ENCODE measurements at places on chromosomes 5 and 9. TPM values are rescaled to one million over a fixed set of nuclear protein-coding genes. Genes with fewer than 3 reads are reported as not detected.

Gene CDKN2B-AS1
- 3.1 TPM for total RNA-seq

DNA sequence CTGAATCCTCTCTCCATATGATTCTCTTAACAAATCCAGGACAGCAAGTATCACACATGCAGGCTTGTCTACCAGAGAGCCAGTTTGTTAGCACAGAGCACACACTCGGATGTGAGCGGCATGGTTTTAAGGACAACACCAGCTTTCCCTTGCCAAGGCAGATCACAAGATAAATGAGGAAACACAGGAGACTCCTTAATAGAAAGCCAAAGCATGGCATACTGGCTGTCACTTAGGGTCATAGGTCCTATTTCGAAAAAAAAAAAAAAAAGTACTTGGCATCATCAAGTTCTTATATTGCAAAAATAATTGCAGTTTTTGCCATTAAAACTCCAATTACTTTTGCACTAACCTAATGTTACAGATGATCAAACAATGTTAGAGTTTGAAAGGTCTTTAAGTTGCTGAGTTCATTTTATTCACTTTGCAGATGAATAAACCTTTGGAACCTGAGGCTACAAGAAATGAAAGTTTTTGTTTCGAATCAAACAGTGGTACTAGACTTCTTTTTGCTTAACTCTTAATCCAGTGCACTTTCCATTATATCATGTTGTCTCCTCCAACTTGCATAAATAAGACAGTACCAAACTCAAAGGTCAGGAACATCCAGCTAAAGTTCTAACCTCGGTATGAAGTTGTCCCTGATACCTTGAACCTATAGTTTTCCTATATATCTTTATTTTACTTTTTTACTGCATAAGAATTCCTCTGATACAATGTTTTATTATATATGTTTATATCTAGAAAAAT lies 138.5 kb downstream of the MPDZ start:
- no peak overlapping the region for H3K27ac ChIP-seq
- no peaks in the 10 kb centered on the region for H3K36me3 ChIP-seq
- H3K4me3 ChIP-seq: no peak overlapping the region
- no peak for DNase-seq
- H3K27me3 ChIP-seq: no peaks in the 10 kb centered on the region

DNA sequence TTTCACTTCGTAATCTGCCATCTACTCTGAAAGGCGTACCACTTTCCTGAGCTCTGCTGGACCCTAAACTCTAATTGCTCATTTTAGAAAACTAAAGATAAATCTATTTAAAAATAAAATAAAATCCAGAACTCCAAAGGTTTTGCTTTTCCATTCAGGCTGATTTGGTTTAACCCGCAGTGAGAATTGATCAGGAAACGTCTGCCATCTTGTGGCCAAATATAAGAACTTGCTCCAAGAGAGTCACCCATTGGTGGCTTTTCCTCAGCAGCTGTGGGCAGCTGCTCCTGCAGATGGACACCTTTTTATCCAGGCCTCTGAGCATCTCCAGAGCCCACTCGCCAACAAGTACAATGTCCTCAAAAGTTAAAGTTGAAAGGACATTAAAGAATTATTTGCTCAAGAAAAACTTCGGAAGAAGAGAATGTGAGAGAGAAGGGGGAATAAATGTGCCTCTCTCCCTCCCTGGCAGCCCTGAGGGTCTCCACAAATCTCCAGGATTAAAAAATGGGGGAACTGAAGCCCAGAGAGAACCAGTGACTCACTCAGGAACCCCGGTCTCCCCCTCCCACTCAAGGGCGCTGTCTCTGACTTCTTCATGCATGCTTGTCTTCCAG lies 4.1 kb downstream of the SAXO1 start:
- H3K4me3 ChIP-seq: no peak overlapping the region
- DNase-seq: no peak
- no peak overlapping the region for H3K27ac ChIP-seq
- no peaks in the 10 kb centered on the region for H3K36me3 ChIP-seq

Gene PCDHB6
- not detected for total RNA-seq

Gene OBP2B
- total RNA-seq: not detected

Gene SPINK7
- not detected for total RNA-seq

Gene IDNK
- 13.0 TPM for total RNA-seq

Gene FOXB2
- not detected for total RNA-seq

Gene IRGM
- total RNA-seq: 0.85 TPM

DNA sequence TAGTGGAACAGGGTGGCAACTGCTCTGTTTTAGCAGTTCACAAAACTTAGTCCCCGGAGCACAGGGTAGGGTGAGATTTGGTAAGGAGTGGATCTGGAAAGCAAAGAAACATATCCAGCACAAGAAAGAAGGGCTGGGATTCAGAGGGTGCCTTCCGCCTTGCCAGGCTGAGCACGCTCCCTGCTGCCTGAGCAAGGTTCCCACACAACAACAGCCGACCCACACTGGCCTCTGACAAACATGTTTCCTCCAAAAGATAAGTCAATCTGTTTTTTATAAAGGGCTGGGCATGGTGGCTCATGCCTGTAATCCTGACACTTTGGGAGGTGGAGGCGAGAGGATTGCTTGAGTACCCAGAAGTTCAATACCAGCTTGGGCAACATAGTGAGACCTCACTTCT lies 45.8 kb downstream of the RAB3C start:
- no peaks in the 10 kb centered on the region for H3K36me3 ChIP-seq
- H3K4me3 ChIP-seq: no peak overlapping the region
- no peaks in the 10 kb centered on the region for H3K27me3 ChIP-seq
- DNase-seq: no peak
- no peak overlapping the region for H3K27ac ChIP-seq
- no peaks in the 10 kb centered on the region for H3K4me1 ChIP-seq

- no peak for DNase-seq
- H3K36me3 ChIP-seq: no peaks in the 10 kb centered on the region
- H3K4me3 ChIP-seq: no peak overlapping the region
- H3K27me3 ChIP-seq: no peaks in the 10 kb centered on the region
These were observed 26.0 kb upstream of the ANXA1 start for GRCh38 chr9:73125651-73126050.

- H3K36me3 ChIP-seq: no peaks in the 10 kb centered on the region
- H3K4me3 ChIP-seq: no peak overlapping the region
- H3K27me3 ChIP-seq: no peaks in the 10 kb centered on the region
- no peaks in the 10 kb centered on the region for H3K4me1 ChIP-seq
- H3K27ac ChIP-seq: no peak overlapping the region
These were observed 141.8 kb downstream of the PRKACG start for GRCh38 chr9:68872026-68872501.

DNA sequence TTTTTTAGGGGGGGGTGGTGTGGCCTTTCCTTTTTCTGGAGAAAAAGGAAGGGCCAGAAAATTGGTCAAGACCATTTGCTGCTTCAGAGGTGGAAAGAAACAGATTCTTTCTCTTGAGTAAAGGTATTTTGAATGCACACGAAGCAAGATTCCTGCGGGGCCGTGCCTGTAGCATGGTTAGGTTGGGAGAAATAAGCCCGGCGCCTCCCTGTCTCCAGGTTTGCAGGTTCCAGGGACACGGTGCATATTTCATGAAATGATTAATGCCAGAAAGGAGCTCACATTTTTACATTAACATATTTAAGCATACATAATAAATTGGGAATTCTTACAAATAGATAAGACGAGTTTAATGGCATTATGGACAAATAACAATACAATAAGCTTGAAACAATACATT lies 409.5 kb upstream of the IRX1 start:
- H3K27ac ChIP-seq: no peak overlapping the region
- no peak overlapping the region for H3K4me3 ChIP-seq
- no peaks in the 10 kb centered on the region for H3K4me1 ChIP-seq
- no peaks in the 10 kb centered on the region for H3K36me3 ChIP-seq

- H3K4me1 ChIP-seq: no peaks in the 10 kb centered on the region
- no peaks in the 10 kb centered on the region for H3K27me3 ChIP-seq
- no peak for DNase-seq
- no peak overlapping the region for H3K27ac ChIP-seq
- H3K4me3 ChIP-seq: no peak overlapping the region
These were observed 63.7 kb upstream of the RICTOR start for GRCh38 chr5:39137819-39138451.

GRCh38 chr5:93078082-93079038 lies 502.7 kb downstream of the NR2F1-AS1 start:
- H3K36me3 ChIP-seq: no peaks in the 10 kb centered on the region
- no peaks in the 10 kb centered on the region for H3K27me3 ChIP-seq
- DNase-seq: no peak
- no peak overlapping the region for H3K4me3 ChIP-seq
- no peaks in the 10 kb centered on the region for H3K4me1 ChIP-seq

GRCh38 chr5:133859073-133859472 lies 109.4 kb downstream of the C5orf15 start:
- no peak for DNase-seq
- H3K27ac ChIP-seq: no peak overlapping the region
- no peaks in the 10 kb centered on the region for H3K27me3 ChIP-seq
- no peaks in the 10 kb centered on the region for H3K4me1 ChIP-seq

Gene TTC1
- total RNA-seq: 28.1 TPM

- H3K27ac ChIP-seq: no peak overlapping the region
- H3K27me3 ChIP-seq: no peaks in the 10 kb centered on the region
These were observed 3.6 kb downstream of the PAEP start for GRCh38 chr9:135565141-135565628.

DNA sequence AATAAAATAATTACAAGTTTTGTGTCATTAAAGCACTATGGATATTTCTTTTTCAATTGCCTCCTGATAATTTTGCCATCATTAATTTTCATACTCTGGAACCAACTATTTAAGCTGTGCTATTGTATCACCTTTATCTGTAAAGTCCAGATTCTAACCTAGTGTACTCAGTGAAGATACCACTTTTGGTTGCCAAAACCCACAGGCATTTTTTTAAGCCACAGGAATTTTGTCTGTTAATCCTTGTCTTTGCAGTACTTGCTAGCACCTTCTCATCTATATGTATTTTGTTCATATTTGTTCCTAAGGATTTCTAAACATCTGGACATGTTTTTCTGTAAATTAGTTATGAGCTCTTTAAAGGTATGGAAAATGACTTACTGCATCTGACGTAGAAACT lies 481.4 kb upstream of the DAB2 start:
- no peaks in the 10 kb centered on the region for H3K4me1 ChIP-seq
- no peaks in the 10 kb centered on the region for H3K36me3 ChIP-seq
- H3K27me3 ChIP-seq: peaks cover 3% of the 10 kb centered on the region
- H3K27ac ChIP-seq: no peak overlapping the region
- H3K4me3 ChIP-seq: no peak overlapping the region
- DNase-seq: no peak

GRCh38 chr9:20319641-20320337 lies 302.5 kb downstream of the MLLT3 start:
- peaks cover 15% of the 10 kb centered on the region for H3K4me1 ChIP-seq
- no peak overlapping the region for H3K27ac ChIP-seq
- no peaks in the 10 kb centered on the region for H3K36me3 ChIP-seq
- DNase-seq: no peak
- H3K27me3 ChIP-seq: no peaks in the 10 kb centered on the region

DNA sequence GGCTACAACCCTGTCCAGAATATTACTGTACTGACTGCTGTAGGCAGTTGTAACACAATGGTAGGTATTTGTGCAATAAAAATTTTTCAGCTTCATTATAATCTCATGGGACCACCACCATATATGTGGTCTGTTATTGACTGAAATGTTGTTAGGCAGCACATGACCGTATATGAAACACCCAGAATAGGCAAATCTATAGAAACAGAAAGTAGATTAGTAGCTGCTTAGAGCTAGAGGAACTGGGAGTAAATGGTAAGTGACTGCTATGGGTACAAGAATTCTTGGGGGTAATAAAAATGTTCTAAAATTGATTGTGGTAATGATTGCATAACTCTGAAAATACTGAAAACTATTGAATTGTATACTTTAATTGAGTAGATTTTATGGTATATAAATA lies 185.7 kb downstream of the ESM1 start:
- H3K4me1 ChIP-seq: peaks cover 2% of the 10 kb centered on the region
- no peak overlapping the region for H3K27ac ChIP-seq
- no peaks in the 10 kb centered on the region for H3K36me3 ChIP-seq
- H3K27me3 ChIP-seq: no peaks in the 10 kb centered on the region

DNA sequence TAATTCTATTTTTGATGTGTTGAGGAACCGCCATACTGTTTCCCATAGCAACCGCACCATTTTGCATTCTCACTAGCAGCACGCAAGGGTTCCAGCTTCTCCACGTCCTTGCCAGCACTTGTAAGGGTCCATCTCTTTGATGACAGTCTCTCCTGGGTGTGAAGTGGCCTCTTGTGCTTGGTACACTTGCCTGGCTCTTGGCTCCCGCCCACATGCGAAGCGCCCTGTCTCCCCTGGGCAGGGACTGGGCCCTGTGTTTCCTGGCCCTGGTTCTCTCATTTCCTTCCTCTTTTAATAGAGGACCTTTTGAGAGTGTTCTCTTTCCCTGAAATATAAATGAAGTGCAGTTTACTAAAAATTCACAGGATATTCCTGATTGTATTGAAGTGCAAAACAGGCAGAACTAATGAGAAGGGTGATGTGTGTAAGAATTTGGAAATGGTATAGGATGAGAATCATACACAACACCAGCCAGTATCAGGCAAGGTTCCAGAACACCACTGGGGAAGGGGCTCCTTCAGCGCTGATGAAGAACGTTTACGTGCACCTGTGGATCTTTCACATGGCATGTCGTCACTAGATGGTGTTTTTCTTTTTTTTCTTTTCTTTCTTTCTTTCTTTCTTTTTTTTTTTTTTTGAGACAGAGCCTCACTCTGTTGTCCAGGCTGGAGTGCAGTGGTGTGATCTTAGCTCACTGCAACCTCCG lies 73.0 kb downstream of the EHMT1 start:
- no peaks in the 10 kb centered on the region for H3K36me3 ChIP-seq
- H3K4me1 ChIP-seq: peaks cover 49% of the 10 kb centered on the region
- DNase-seq: no peak
- no peak overlapping the region for H3K4me3 ChIP-seq
- no peaks in the 10 kb centered on the region for H3K27me3 ChIP-seq
- H3K27ac ChIP-seq: peak overlapping the region; percentile 44

- H3K27me3 ChIP-seq: no peaks in the 10 kb centered on the region
- no peak for DNase-seq
- no peak overlapping the region for H3K4me3 ChIP-seq
- peaks cover 5% of the 10 kb centered on the region for H3K36me3 ChIP-seq
- no peak overlapping the region for H3K27ac ChIP-seq
- peaks cover 6% of the 10 kb centered on the region for H3K4me1 ChIP-seq
These were observed 8.4 kb downstream of the CARNMT1 start for GRCh38 chr9:75019654-75020053.

DNA sequence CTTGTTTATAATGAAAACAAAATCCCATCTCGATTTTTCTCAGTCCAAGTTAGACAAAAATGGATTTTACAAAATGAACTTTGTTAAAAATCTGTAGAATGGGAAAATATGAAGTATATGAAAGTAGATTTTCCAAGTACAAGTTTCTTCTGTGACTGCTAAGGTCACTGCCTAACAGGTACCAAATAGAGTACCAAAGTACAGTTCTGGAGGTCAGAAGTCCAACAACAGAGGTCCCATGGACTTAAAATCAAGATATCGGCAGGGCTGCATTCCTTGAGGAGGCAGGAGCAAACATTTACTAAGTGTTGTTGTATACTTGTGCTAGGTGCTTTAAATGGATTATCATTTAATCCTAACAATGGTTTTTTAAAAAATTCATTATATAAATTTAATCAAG lies 5.9 kb downstream of the YTHDC2 start:
- H3K36me3 ChIP-seq: peaks cover 8% of the 10 kb centered on the region
- H3K4me3 ChIP-seq: no peak overlapping the region
- H3K27ac ChIP-seq: no peak overlapping the region
- no peak for DNase-seq
- H3K27me3 ChIP-seq: no peaks in the 10 kb centered on the region

GRCh38 chr9:85742597-85742936 lies 813 bp upstream of the AGTPBP1 start:
- no peak for DNase-seq
- peak overlapping the region; percentile 80 for H3K27ac ChIP-seq
- no peaks in the 10 kb centered on the region for H3K36me3 ChIP-seq
